ENCODE measurements at places on chromosomes 2 and 18. TPM values are rescaled to one million over a fixed set of nuclear protein-coding genes. Genes with fewer than 3 reads are reported as not detected.

The TCF4 gene
- not detected for polyA plus RNA-seq

The ARPC2 gene
- polyA plus RNA-seq: 303 TPM

The MC5R gene
- not detected for polyA plus RNA-seq

The MRO gene
- not detected for polyA plus RNA-seq

The CABYR gene
- 0.88 TPM for polyA plus RNA-seq

The PSMA8 gene
- polyA plus RNA-seq: not detected

The SLC20A1 gene
- 54.0 TPM for polyA plus RNA-seq

The STAT4 gene
- polyA plus RNA-seq: 0.37 TPM

The SERPINB2 gene
- polyA plus RNA-seq: 0.04 TPM

The TUBB8B gene
- 6.7 TPM for polyA plus RNA-seq

The FOXD4L1 gene
- polyA plus RNA-seq: 0.18 TPM

The CNGA3 gene
- not detected for polyA plus RNA-seq

The ESPNL gene
- polyA plus RNA-seq: 0.45 TPM

The OST4 gene
- polyA plus RNA-seq: 491 TPM

The SPEG gene
- 0.94 TPM for polyA plus RNA-seq

The BMP10 gene
- not detected for polyA plus RNA-seq

The QPCT gene
- polyA plus RNA-seq: 1.2 TPM

The CCDC142 gene
- 17.7 TPM for polyA plus RNA-seq

The IL36A gene
- polyA plus RNA-seq: not detected

The CHRND gene
- 0.18 TPM for polyA plus RNA-seq

The TMEM182 gene
- 8.7 TPM for polyA plus RNA-seq

The TEX44 gene
- not detected for polyA plus RNA-seq

The ADCY3 gene
- polyA plus RNA-seq: 0.40 TPM

The DCDC2C gene
- not detected for polyA plus RNA-seq

The MPP4 gene
- not detected for polyA plus RNA-seq

The DCC gene
- polyA plus RNA-seq: not detected

The HRH4 gene
- not detected for polyA plus RNA-seq

The ATG9A gene
- polyA plus RNA-seq: 131 TPM

The IL37 gene
- not detected for polyA plus RNA-seq

The TDRD15 gene
- polyA plus RNA-seq: 0.12 TPM

The RRM2 gene
- 15.2 TPM for polyA plus RNA-seq

The ITGA4 gene
- polyA plus RNA-seq: not detected

The CDK5R2 gene
- polyA plus RNA-seq: not detected

The CYRIA gene
- 0.09 TPM for polyA plus RNA-seq

The KCNG2 gene
- not detected for polyA plus RNA-seq

The DYNAP gene
- not detected for polyA plus RNA-seq

The ARHGAP15 gene
- polyA plus RNA-seq: not detected

The ZSWIM2 gene
- polyA plus RNA-seq: not detected

The RSAD2 gene
- not detected for polyA plus RNA-seq

The ELOA2 gene
- not detected for polyA plus RNA-seq

The CCDC195 gene
- not detected for polyA plus RNA-seq

The C18orf54 gene
- 0.94 TPM for polyA plus RNA-seq

The CENPO gene
- 15.0 TPM for polyA plus RNA-seq

The TCF7L1 gene
- polyA plus RNA-seq: 0.15 TPM

The DTNA gene
- polyA plus RNA-seq: 32.7 TPM

The EGR4 gene
- not detected for polyA plus RNA-seq

The CCDC74B gene
- polyA plus RNA-seq: 0.12 TPM

The MOB1A gene
- 33.2 TPM for polyA plus RNA-seq

The ZNF396 gene
- polyA plus RNA-seq: 0.47 TPM

The VAPA gene
- 167 TPM for polyA plus RNA-seq

The SLC19A3 gene
- 5.2 TPM for polyA plus RNA-seq

The LRATD1 gene
- 0.07 TPM for polyA plus RNA-seq

The COBLL1 gene
- polyA plus RNA-seq: 32.6 TPM

The LRRTM4 gene
- 1.2 TPM for polyA plus RNA-seq

The RTP5 gene
- not detected for polyA plus RNA-seq

The SCTR gene
- polyA plus RNA-seq: not detected
